HL-60 (cell line): ENCODE measurements at places on chromosomes 6 and 20.

DNA sequence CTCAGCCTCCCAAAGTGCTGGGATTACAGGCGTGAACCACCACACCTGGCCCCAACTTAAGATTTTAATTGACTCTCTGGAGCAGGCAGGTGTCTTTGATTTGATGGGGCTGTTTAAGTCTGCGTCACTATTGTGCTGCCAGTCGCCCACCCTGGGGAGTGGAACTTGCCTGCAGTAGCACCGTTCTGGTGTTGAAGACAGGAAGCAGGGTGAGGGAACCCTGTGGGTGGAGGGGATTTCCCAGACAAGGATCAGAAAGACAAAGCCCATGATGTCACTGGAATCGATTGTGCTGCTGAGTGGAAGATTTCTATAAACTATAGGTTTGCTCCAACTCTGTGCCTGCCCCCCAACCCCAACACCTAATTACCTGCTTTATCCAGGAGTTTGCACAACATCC lies 11.0 kb downstream of the ALDH8A1 start:
- DNase-seq: no peak

DNA sequence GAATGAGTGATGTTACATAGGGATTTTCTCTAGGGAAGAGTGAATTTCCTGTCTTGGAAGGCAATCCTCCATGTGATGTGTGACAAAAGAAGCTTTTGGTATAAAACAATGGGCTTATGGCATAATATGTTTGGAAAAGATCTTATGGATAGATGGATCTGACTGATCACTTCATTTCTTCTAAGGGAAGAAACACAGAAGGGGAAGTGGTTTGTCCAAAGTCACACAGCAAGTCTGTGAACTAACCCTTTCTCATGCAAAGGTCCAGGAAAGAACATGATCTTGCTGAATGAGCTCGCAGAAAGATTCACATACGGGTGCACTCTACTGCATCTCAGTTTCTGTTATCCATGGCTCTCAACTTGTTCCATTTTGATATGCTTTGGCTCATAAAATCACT lies 575.9 kb upstream of the JAG1 start:
- DNase-seq: no peak

GRCh38 chr20:35979544-35979943 lies 11.2 kb downstream of the CNBD2 start:
- no peak for DNase-seq

GRCh38 chr6:82750556-82750955 lies 315.1 kb downstream of the UBE3D start:
- DNase-seq: no peak

- no peak for DNase-seq
Observed at GRCh38 chr6:79034865-79035264, 43.2 kb downstream of the PHIP start.

DNA sequence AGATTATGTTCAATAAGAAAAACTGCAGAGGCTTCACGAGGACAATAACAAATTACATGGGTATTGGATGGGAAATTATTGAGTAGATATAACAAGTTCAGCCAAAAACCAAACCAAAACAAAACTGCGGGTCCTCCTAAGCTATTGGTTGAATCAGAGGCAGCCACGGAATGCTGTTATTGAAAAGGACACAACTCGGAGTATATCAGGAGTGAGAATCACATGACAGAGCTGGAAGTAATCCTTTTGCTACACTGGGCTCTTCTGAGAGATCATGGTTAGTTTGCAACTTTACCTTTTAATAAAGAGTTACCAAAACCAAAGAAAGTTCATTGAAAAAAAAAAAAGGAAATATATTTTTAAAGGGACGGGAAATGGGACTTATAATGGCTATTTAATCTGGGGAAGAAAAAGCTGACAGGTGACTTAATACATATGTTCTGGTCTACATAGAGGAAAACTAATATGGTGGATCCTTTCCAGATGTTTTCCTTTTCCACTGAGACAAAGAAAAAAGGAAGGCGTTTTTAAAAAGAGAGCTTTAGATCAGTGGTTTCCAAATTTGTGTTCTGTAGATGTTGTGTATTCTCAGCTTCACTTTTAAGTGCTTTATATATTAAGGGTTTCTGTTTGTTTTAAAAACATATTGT lies 6.9 kb upstream of the CITED2 start:
- no peak for DNase-seq

GRCh38 chr6:55064711-55065420 lies 109.4 kb upstream of the HCRTR2 start:
- DNase-seq: no peak

DNA sequence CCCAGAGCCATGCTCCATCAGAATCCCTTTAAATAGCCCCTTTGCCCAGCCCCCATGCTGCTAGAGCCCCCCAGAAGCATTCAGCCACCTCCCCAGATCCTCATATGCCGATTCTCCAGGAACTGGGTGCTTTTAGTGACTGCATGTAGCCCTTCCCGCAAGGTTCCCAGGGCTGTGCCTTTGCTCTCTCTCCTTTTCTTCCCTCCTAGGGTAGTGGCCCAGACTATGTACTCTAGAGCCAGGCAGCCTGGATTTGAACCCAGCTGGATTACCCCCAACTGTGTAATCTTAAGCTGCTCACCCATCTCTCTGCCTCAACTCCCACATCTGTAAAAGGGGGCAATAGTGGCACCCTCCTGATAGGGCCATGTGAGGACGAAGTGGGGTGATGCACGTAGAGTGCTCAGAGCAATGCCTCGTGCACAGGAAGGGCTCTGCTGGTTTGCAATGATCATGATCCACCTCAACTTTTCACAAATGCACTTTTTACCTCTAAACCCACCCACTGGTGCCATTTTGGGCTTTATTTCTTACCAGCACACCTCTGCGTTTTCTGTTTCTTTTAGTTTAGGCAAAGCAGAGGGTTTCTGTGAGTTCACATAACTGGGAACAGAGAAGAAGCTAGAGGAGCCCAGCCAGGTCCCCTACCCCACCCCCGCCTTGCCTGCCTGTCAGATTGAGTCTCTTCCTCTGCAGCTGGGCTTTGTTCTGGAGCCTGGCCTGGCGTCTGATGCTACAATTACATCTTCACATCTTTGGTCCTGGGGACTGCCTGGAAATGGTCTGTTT lies 396.5 kb downstream of the RNGTT start:
- DNase-seq: no peak

DNA sequence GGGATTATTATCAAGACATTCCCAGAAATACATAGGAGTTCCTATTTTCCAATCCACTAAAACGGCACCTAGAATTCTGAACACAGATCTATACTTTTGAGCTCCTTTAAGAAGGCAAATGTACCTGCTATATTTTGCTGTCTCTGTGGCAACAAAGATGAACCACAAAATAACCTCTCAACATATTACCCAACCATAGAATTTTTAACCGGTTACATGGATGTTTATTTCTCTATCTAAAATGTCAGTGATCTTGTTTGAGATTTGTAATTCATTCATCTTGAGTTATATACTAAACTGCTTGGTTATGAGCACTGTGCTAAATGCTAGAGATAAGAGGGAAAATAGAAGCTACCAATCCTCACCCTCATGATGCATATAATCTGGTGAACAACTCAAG lies 117.5 kb upstream of the HMGCLL1 start:
- DNase-seq: no peak

- no peak for DNase-seq
Observed at GRCh38 chr6:142627474-142627873, 317.5 kb downstream of the HIVEP2 start.

GRCh38 chr20:31757254-31757653 lies 18.2 kb downstream of the TPX2 start:
- no peak for DNase-seq

- DNase-seq: no peak
Observed at GRCh38 chr20:35506872-35507638, 22.4 kb downstream of the C20orf173 start.

- DNase-seq: no peak
Observed at GRCh38 chr6:106752641-106753040, 123.3 kb downstream of the QRSL1 start.

GRCh38 chr6:46849361-46849690 lies 56.1 kb downstream of the MEP1A start:
- DNase-seq: no peak

DNA sequence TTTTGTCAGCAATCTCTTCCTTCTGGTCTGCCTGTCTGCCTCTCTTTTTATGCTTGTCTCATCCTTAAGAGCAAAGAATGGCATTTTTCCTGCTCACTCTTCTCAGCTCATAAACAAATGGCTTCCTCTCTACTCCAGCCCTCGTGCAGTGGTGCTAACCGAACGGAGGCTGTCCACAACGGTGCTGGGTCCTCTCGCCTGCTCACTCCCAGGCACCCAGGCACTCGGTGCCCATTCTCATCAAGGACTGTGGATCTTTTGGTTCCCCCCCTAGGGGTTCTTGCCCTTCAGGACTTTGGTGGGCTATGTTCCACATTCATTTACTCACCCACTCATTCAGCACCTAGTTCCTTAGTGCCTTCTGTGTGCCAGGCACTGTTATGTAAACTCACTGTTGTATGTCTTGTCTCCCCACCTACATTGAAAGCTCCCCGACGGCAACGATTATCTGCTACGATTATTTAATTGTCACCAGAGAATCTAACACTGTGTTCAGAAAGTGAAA lies 113.9 kb downstream of the FYN start:
- no peak for DNase-seq

- peak; percentile 72 for DNase-seq
Observed at GRCh38 chr6:26021001-26021349, 58.4 kb downstream of the TRIM38 start.

DNA sequence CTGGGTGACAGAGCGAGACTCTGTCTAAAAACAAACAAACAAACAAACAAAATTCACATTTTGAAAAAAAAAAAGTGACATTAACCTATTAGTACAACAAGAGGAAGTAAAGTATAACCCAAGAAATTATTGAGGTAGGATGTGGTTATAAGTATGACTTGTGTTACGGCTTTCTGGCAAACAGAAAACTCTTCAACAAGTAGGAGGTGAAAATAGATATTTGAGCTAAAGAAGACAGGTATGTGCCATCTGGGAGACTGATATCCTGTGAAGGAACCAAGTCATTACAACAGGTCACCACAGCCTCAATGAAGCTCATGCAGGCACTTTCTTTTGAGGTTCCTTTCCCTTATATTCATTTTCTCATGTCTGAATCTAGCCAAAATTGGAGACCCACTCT lies 28.8 kb downstream of the TLDC2 start:
- no peak for DNase-seq

- DNase-seq: no peak
Observed at GRCh38 chr6:168825226-168826077, 384.5 kb downstream of the SMOC2 start.

GRCh38 chr6:55654445-55654844 lies 75.5 kb upstream of the HMGCLL1 start:
- no peak for DNase-seq

DNA sequence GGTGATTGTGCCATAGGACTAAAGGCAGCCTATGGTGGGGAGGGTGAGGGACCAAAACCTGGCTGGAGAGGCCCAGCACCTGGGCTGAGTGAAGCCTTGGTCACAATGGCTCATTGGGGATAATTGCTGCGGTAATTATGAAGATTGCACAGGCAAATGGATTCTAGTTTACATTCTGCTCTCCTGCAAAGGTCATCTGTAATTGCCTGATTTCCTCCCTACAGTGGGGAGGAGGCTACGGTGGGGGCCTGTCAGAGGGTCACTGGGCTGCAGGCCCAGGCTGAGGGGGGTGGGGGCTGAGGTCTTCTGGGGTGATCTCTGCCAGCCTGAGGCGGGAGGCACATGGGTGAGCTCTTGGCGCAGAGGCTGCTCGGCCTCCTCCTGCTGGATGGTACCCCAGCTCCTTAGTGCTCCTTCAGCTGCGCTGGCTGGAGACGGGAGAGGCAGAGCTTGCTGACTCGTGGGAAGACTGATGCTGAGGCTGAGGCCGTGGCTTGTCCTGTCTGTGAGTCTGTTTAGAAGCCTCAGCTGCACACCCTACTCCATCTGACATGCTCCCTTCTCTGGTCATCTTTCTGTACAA lies 30.3 kb downstream of the PACSIN1 start:
- no peak for DNase-seq

DNA sequence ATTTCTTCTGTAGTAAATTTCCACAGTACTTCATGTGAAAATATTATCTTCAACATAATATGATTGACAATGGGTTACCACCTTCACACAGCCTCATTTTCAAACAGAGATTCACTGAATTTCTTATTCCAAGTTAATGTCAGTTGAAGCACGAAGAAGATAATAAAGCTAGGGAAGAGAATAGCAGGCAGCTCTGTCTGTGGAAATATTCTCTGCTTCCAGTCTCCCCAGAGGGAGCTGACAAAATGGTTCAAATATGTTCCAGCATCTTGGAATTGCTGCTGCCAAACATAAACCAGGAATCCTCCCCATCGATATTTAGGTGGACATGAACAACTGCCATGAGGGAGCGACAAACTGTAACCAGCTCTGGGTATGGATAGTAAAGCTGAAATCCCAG lies 224.8 kb downstream of the GJA1 start:
- no peak for DNase-seq

GRCh38 chr6:36851149-36851614 lies 11.9 kb upstream of the CPNE5 start:
- DNase-seq: no peak

DNA sequence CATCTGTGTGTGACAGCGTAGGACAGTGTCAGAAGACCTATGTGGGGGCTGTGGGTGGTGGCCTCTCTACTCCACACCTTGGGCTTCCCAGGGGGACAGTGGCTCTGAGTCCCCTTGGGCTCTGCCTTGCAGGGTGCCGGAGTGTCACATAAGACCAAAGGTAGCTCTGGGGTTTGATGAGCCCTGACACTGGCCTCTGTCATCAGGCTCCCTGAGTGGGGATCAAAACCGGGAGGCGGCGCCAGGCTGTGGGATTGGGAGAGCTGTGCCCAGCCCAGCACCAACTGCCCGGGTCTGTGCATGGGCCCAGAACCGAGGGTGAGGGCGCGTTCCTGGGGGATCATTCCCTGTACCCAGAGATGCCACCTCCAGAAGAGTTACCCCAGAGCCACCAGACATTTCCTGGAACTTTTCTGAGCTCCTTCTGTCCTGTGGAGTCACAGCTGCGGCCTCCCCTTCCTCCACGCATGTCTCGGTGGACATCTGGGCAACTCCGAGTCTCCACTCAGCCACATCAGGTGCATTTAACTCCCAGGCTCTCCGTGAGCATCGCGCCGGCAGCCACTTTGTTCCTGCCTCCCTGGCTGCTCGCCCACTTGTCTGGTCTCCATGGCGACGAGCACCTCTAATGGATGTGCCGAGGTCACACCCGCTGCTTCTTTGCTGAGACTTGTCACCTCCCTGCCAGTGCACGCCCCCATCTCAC lies 94.7 kb downstream of the TMEM242 start:
- no peak for DNase-seq

- no peak for DNase-seq
Observed at GRCh38 chr6:36252005-36252404, 17.9 kb upstream of the PNPLA1 start.

- no peak for DNase-seq
Observed at GRCh38 chr6:90066697-90067096, 172.4 kb downstream of the GJA10 start.

DNA sequence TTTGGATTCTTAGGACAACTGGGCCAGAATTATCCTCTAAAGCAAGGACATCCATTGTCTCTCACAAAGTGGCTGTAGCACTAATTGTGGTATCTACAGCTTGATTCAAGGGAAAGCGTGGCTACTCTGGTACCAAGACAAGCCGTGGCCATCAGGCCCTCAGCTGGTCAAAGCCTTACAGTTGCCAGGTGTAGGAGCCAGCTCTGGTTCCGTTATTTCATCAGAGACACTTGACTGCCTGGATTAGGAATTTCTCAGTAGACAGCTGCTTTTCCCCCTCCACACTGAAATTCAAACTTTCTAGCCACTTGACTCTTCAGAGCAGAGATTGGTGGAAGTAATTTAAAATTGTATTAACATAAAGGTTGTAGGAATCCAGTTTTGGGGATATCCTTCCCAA lies 104.2 kb downstream of the ANKS1A start:
- no peak for DNase-seq

GRCh38 chr6:11605507-11605905 lies 68.0 kb downstream of the TMEM170B start:
- DNase-seq: no peak

- DNase-seq: no peak
Observed at GRCh38 chr20:50189681-50190250, 864 bp upstream of the CEBPB start.
